ENCODE measurements at places on chromosomes 3 and 15. TPM values are rescaled to one million over a fixed set of nuclear protein-coding genes. Genes with fewer than 3 reads are reported as not detected.

DNA sequence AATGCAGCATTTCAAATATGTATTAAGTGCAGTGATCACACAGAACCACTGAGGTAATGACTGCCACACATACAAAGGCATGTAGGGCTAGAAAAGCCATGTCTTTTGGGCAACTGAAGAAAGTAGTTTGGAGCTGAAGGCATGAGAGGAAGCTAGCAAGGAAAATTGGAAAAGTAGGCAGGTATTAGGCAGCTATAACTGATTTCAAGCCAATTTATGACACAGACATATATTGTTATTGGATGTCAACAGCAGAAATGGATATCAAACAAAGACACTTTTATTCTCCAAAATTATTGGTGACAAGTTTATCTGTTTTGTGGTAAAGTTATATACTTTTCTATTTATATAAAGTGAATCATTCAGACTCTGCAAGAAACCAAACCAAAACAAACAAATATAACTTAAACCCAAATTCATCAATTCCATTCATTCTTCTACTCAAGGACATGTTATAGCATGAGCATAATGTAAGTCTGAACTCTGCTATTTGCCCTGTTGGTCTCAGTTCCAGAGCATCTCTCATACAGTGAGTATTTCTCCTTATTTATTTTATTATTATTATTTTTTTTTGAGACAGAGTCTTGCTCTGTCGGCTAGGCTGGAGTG is 307.4 kb upstream of the COL8A1 start:
- DNase-seq = no peak

DNA sequence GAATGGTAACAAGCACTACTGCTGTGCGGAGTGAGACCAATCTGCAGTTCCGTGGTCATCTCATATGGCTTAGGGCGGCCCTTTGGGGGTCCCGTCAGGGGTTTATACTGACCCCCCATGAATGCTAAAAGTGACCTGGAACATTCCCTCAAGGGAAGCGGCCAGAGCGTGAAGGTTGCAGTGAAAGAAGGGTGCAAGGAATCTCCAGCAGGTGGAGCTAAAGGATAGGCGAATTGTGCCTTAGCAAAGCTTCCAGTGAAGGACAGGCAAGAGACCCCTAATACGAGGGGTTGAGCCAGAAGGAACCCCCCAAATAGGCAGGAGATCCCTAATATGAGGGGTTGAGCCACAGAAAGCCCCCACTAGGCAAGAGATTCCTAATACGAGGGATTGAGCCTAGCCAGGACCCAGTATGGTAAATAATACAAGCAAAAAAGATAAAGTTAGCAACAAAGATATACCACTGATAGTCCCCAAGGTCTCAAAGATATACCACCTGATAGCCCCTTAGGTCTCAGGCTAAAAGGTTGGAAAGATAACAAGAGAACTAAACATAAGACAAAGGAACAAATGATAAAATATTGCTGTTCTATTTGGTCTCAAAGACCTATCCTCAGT is 32.8 kb downstream of the ZNF589 start:
- DNase-seq = peak; percentile 39

- no peak for DNase-seq
These were observed 20.9 kb downstream of the BBX start for GRCh38 chr3:107543666-107544065.

- no peak for DNase-seq
These were observed 490.2 kb upstream of the ADAMTS9 start for GRCh38 chr3:65177960-65178376.

GRCh38 chr15:70411143-70411863 is 313.6 kb upstream of the TLE3 start:
- no peak for DNase-seq

DNA sequence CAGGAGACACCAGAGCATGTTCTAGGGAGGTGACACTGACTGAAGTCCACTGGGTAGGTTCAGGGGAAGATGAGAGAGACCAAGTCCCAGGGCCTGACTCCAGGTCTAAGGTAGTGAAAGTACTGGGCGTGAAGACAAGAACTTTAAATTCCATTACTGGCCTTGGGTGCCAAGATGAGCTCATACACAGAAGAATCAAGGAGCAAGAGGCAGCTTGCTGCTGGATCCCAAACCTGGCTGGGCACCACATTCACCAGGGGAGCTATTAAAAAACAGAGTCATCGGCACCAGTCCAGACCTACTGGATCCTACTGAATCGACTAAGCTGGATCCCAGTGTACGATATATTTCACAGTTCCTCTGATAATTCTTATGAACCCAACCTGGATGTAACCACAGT is 42.1 kb upstream of the ATG7 start:
- DNase-seq = no peak

DNA sequence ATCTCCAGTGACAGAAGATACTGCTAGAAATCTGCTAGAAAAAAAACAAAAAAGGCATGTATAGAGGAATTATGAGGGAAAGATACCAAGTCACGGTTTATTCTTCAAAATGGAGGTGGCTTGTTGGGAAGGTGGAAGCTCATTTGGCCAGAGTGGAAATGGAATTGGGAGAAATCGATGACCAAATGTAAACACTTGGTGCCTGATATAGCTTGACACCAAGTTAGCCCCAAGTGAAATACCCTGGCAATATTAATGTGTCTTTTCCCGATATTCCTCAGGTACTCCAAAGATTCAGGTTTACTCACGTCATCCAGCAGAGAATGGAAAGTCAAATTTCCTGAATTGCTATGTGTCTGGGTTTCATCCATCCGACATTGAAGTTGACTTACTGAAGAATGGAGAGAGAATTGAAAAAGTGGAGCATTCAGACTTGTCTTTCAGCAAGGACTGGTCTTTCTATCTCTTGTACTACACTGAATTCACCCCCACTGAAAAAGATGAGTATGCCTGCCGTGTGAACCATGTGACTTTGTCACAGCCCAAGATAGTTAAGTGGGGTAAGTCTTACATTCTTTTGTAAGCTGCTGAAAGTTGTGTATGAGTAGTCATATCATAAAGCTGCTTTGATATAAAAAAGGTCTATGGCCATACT is 4.0 kb downstream of the B2M start:
- DNase-seq = no peak

GRCh38 chr3:25663347-25663868 is 1.3 kb downstream of the TOP2B start:
- DNase-seq = no peak

GRCh38 chr3:197317250-197317963 is 19.0 kb upstream of the DLG1 start:
- DNase-seq = no peak

- DNase-seq = no peak
These were observed 5.2 kb downstream of the NKTR start for GRCh38 chr3:42605546-42606173.

DNA sequence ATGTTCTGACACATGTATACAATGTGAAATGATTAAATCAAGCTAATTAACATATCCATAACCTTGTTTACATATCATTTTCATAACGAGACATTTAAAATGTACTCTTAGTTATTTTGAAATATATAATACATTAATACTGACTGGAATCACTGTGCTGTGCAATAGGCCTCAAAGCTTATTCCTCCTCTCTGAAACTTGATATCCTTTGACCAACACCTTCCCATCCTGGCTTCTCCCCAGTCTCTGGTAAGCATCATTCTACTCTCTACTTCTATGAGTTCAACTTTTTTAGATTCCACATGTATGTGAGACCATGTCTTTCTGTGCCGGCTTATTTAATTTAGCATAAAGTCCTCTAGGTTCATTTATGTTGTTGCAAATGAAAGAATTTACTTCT is 47.1 kb upstream of the IL20RB start:
- DNase-seq = no peak

DNA sequence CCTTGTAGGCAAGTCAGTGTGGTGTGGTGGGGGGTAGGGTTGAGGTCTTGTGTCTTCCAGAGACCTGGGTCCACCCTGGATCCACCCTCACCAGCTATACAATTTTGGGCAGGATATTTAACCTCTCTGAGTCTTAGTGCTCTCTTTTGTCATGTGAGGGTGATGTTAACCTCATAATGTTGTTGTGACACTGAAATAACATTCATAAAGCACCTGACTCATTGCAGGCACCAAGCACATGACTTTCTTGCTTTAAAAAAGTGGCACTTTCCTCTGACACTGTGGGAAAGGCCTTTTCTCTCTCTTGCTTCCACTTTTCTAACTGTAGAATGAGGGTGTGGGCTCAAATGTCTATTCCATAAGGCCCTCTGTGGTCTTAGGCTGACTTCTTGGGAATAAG is 75.5 kb downstream of the SCN10A start:
- peak; percentile 14 for DNase-seq

GRCh38 chr3:14306142-14306541 is 96.3 kb upstream of the SLC6A6 start:
- no peak for DNase-seq

- DNase-seq = no peak
These were observed 31.7 kb downstream of the BHLHE40 start for GRCh38 chr3:5010706-5011554.

DNA sequence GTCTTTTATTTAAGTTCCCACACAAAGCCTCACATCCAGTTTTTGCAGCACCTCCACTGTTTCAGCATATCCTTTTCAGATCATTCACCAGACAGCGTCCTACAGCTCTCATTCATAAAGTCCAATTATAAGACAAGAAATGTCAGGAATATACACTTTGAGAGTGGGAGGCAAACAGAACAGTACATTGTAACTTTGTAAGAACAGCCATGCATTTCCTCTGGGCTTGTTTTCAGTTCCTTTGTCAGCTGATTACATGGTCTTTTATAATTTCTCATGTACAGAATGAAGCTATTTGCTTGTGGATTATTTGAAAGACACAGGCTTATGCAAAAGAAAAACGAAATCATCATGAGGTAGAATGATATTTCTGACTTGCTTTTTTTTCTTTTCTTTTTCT is 85.7 kb downstream of the SOX2 start:
- no peak for DNase-seq

GRCh38 chr3:126533506-126533905 is 9.6 kb downstream of the CHST13 start:
- DNase-seq = no peak

GRCh38 chr3:44762170-44762677 is 630 bp downstream of the KIF15 start:
- DNase-seq = no peak

- DNase-seq = no peak
These were observed 30.9 kb upstream of the SLC28A2 start for GRCh38 chr15:45221053-45221599.

DNA sequence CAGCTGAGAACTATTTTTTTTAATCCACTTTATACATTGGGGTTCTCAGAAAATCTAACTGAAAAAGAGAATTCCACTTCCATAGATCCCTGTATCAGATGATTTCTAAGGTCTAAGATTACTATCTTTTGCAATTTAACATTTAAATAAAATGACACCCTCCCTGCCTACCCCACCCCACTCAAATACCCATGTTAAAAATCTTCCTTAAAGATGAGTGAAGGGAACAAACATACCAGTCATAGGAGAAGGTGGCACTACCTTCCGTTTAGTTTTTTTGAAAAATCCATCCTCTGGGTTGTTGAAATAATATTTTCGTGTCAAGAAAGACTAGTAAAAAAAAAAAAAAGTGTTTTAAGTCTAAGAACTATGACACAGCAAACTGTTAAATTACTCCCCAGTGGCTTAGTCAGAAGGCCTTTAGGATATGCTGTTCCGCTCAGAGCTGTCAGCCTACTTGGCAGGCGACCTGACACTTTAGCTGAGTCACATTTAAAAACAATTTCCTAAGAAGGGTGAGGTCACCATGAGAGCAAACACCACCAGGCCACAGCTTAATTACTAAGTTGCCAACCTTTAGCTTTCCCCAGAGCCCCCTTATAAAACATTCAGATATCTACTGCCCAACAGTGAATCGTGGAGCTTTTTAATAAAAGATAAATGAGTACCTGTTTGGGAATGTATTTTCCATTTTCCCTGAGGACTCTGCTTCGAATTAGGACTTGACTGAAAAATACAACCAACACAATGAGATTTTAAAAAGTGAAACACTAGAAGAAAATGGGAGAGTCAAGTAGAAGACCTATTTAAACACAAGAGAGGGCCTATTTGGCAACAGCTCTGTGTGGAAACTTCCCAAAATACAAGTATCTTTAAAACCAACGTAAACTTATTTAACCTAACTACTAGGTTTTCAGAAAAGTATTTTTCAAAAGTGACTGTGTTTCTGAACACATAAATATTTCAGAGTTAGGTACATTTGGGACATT is 9.6 kb downstream of the EMC3 start:
- no peak for DNase-seq

DNA sequence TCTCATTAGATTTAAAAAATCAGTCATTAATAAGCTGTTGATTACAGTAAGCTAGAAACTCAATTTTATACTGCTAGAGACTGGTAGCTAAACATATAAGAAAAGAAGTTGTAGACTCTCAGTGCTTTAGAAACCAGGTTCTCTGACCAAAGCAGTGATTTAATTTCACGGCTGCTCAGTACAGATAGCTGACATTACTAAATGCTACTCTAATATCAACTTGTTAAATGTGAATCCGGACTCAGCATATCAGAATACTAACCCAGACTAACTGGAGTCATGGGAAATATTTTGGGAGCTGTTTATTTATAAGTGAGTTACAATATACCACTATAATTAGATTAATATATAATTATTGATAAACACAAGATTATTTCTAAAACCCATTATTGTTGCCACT is 80.4 kb downstream of the NEDD4 start:
- DNase-seq = no peak

DNA sequence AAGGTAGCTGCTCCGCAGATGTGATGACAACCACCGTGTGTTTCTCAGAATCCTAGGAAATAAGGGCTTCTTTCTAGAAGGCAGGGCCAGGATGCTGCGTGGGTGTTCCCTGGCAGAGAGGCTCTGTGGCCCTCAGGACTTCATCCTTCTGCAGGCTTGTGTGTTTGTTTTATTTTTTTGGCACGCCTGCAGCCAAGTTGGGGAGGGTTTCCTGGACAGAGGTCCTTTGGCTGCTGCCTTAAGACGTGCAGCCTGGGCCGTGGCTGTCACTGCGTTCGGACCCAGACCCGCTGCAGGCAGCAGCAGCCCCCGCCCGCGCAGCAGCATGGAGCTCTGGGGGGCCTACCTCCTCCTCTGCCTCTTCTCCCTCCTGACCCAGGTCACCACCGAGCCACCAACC is at the start of gene CLEC3B:
Gene CLEC3B (plus strand): TSS at position 266 of the 400 bp plus-strand sequence. CDS start 60 bp downstream, at position 326.
- no peak for DNase-seq

DNA sequence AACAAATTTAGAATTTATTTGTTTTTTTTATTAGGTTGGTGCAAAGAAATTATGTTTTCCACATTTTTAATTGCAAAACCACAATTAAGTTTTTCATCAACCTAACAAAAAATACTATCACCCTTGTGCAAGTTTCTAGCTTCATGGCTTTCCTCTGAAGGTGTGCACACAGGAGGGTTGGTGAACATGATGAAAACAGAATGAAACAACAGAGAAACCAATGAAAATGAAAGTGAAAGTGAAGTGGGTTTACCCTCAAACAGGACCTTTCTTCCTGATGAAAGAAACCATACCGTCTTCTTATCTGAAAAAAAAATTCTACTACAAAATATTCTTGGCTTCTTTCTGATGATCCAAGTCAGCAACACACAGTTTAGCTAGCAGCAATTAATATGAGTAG is 71.9 kb upstream of the FEZF2 start:
- no peak for DNase-seq

Gene CTXND1
- total RNA-seq = not detected

Gene AMT
- total RNA-seq = 46.5 TPM

Gene PP2D1
- total RNA-seq = not detected

Gene GADL1
- total RNA-seq = 0.30 TPM

Gene SCAANT1
- not detected for total RNA-seq

Gene SCAMP5
- 51.8 TPM for total RNA-seq

Gene PLCB2
- total RNA-seq = 9.4 TPM

Gene GOLGA6B
- total RNA-seq = not detected

All from H1 (cell line).